Cortex of kidney (tissue), 1 donor: ENCODE measurements at places on chromosomes 7 and 10.

DNA sequence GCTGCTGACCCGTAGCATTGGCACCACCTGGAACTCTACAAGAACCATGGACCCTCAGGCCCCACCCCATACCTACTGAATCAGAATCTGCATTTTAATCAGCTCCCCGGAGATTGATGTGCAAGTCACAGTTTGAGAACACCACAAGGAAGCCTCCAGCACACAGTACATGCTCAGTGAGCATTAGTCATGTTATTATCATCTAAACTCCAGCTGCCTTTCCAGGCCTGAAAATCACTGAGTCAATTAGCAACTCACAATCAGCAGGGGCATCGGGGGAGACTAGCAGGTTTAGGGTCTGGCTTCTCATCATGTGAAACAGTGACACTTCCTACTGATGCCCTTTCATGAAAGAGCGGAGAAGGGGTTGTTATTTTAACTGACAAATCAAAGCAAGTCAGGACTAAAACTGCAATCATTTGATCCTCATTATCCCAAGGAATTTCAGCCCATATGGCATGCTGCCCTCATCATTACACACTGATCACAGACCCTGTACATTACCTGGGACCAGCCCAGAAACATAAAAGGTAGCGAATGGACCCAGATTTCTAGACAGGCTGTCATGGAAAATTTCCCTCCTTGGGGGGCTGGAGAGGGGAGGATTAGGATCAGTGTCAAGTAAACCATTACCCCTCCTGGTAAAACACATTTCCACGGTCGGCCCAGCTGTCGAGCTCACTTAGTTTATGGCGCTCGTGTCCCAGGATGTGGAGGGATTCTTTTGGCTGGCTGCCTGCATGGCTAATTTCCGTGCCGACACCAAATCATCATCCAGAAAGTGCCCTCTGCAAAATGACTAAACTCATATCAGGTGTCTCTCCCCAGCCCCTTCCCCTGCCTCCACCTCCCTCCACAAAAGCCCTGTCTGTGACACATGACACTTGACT, 122.8 kb downstream of the PRLHR start:
- no peak for DNase-seq

DNA sequence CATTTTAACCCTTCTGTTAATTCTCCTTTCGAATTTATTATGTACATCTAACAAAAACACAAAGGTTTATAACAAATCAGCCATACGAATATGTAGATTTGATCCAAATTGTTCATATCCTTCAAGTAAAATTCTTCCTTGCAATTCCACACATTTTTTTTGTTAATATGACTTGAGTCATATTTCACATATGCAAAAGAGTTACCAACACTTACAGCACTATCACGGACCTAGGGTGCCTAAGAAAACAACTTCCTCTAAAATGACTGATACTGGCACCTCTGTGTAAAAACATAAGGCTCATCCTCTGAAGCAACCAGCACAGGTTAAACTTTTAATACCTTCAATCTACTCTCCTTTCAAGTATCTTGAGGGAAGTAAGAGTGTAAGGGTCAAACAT, 451.8 kb downstream of the SEMA3D start:
- DNase-seq: no peak

DNA sequence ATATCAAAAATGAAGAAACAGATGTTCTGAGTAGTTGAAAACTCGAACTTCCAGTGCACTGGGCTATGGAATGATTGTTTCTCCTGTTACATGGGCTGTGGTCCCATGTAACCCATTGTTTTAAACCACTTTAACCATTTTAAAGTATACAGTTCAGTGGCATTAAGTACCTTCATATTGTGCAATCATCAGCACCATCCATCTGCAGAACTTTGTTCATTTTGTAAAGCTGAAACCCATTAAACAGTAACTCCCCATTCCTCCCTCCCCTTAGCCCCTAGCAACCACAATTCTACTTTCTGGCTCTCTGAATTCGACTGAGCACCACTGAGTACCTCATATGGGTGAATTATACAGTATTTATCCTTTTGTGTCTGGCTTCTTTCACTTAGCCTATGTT, 217.4 kb downstream of the LRMDA start:
- no peak for DNase-seq

DNA sequence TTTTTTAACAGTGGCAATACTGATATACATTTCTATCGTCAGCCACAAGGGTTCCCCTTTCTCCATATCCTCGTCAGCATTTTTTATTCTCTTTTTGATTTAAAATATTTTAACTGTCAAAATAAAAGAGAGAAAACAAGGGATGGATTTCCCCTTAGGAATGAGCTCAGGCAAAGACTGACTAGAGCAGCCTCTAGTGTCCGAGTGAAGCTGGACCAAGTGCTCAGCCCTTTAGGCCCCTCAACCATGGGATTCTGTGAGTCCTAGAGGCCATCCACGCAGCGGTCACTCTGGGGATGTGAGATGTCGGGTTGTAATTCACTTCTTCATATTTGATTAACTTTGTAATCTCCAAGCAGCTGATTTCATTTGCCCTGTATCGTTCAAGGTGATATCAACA, 137.4 kb upstream of the RNF32 start:
- no peak for DNase-seq
